Bronchial smooth muscle cell (primary cell): ENCODE measurements at places on chromosomes 6 and 20. TPM values are rescaled to one million over a fixed set of nuclear protein-coding genes. Genes with fewer than 3 reads are reported as not detected.

Gene GGTLC1
- total RNA-seq: not detected in 2 replicates

Gene PNLDC1
- total RNA-seq: 2.0 TPM in 1 of 2 replicates, not detected in the other

Gene ADGRG6
- under 0.01 and 0.32 TPM in 2 replicates for total RNA-seq

Gene PRKN
- 3.6 and 4.0 TPM in 2 replicates for total RNA-seq

Gene PRR3
- 4.7 and 5.2 TPM in 2 replicates for total RNA-seq

Gene SGK2
- total RNA-seq: 0.43 TPM in 1 of 2 replicates, not detected in the other

Gene CYP39A1
- total RNA-seq: 0.79 and 2.2 TPM in 2 replicates

Gene PRDM13
- not detected in 2 replicates for total RNA-seq

Gene SALL4
- total RNA-seq: under 0.01 and 0.09 TPM in 2 replicates

Gene SIRPB2
- total RNA-seq: not detected in 2 replicates

Gene SLC17A4
- total RNA-seq: not detected in 2 replicates

Gene BMP7
- total RNA-seq: not detected in 2 replicates

Gene TRIM10
- total RNA-seq: under 0.01 TPM in 1 of 2 replicates, not detected in the other
